ENCODE measurements at places on chromosomes 2 and 18. TPM values are rescaled to one million over a fixed set of nuclear protein-coding genes. Genes with fewer than 3 reads are reported as not detected.

- no peak for DNase-seq
- no peaks in the 10 kb centered on the region for H3K36me3 ChIP-seq
Observed at GRCh38 chr2:165149439-165149838, 54.4 kb downstream of the SCN3A start.

- no peak overlapping the region for H3K4me3 ChIP-seq
- H3K4me1 ChIP-seq = peaks cover 8% of the 10 kb centered on the region
- DNase-seq = peak; percentile 9
- no peaks in the 10 kb centered on the region for H3K27me3 ChIP-seq
- H3K27ac ChIP-seq = peak overlapping the region; percentile 1
Observed at GRCh38 chr2:206521115-206521514, 77.8 kb downstream of the ADAM23 start.

KATNAL2 gene
- total RNA-seq = 1.3 TPM

C18orf54 gene
- total RNA-seq = 21.4 TPM

DNA sequence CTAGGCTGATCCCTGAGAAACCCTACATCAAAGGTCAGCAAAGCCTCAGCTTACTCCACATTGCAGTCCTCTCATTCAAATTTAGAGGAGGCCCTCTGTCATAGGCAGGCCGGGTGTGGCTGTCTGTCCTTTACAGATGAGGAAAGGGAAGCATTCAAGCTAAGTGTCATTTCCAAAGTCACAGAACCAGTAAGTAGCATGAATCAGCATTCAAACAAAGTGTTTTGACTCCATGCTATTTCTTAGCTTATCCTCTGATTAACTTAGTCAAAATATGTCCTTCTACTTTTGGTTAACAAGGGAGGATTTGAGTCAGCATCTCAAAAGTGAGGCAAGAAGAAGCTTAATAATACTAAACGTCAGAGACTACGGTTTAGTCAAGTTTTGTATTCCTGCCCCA is 409.0 kb upstream of the POU3F3 start:
- no peaks in the 10 kb centered on the region for H3K27me3 ChIP-seq
- no peaks in the 10 kb centered on the region for H3K36me3 ChIP-seq
- no peak overlapping the region for H3K27ac ChIP-seq
- no peaks in the 10 kb centered on the region for H3K4me1 ChIP-seq
- H3K4me3 ChIP-seq = no peak overlapping the region

RGPD4 gene
- total RNA-seq = 0.09 TPM

GRCh38 chr18:6509417-6509816 is 94.7 kb upstream of the L3MBTL4 start:
- H3K27ac ChIP-seq = no peak overlapping the region
- H3K27me3 ChIP-seq = no peaks in the 10 kb centered on the region
- DNase-seq = no peak
- H3K36me3 ChIP-seq = no peaks in the 10 kb centered on the region

DNA sequence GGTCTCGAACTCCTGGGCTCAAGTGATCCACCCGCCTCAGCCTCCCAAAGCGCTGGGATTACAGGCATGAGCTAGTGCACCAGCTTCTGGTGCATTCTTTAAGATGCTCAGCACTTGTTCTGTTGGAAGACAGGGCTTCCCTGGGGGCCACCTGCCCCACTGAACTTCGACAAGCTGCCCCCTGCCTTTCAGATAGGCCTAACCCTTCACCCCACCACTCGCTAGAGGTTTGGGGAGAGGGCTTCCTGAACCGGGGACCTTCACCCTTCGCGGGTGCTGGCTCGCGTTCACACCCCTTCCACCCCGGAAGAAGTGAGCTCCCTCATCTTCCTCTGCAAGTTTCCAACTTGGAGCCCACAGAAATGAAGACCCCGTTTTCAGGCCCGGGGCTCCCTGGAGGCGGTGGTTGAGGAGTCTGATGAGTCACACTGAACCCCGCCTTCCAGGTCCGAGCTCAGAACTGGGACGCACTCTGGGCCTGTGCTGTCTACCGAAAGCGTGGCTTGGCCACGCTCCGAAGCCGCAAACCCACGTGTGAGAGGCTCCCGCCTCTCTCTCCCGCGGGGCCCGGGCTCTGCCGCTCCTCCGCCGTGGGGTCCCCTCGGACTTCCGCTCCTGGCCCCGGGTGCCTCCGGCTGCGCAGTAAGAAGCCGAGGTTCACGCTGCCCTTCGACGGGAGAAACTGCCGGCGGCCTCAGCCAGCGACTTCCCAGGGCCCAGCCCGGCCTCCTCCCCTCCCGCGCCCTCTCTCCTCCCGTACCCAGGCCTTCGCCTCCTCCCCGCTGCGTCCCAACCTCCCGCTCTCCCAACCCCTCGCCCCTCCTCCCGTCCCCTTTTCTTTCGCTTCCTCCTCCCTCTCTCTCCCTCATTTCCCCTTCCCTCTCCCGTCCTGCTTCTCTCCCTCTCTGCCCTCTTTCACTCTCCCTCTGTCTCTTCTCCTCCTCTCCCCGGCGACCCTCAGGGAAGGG is 47.5 kb upstream of the SP3 start:
- peak overlapping the region; percentile 13 for H3K4me3 ChIP-seq
- H3K36me3 ChIP-seq = no peaks in the 10 kb centered on the region
- peak; percentile 31 for DNase-seq
- no peak overlapping the region for H3K27ac ChIP-seq
- H3K4me1 ChIP-seq = peaks cover 12% of the 10 kb centered on the region

- H3K4me1 ChIP-seq = no peaks in the 10 kb centered on the region
- H3K27me3 ChIP-seq = no peaks in the 10 kb centered on the region
- no peaks in the 10 kb centered on the region for H3K36me3 ChIP-seq
- H3K27ac ChIP-seq = no peak overlapping the region
- no peak for DNase-seq
- no peak overlapping the region for H3K4me3 ChIP-seq
Observed at GRCh38 chr2:167954495-167954894, 292.9 kb downstream of the STK39 start.

DNA sequence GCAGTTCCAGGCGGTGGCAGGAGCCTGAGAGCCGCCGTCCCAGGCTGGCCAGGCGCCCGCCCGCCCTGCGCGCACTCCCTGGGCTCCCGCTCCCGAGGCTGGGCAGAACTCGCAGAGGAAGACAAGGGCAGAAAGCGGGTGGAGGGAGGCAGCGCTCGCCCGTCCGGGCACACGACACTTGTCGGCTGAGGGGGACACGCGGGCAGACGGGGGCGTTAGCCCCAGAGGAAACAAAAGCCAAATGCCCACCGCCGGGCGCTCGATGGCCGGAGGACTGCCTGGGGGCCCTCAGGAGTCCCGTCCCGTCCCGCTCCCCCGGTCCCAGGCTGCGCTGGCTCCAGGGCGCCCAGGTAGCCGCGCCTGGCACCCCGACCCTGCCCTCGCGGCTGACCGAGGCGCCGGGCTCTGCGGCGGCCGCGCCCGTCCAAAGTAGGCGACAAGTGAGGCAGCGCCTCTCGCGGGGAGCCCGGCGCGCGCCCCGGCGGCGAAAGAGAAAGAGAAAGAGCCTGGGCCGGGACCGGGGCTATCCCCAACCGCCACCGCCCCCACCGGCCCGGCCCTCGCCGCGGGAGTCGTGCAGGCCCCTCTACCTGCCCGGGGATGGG is 491 bp downstream of the L3MBTL4 start:
- H3K4me1 ChIP-seq = no peaks in the 10 kb centered on the region
- DNase-seq = no peak
- H3K4me3 ChIP-seq = peak overlapping the region; percentile 30
- no peak overlapping the region for H3K27ac ChIP-seq
- no peaks in the 10 kb centered on the region for H3K36me3 ChIP-seq

DNA sequence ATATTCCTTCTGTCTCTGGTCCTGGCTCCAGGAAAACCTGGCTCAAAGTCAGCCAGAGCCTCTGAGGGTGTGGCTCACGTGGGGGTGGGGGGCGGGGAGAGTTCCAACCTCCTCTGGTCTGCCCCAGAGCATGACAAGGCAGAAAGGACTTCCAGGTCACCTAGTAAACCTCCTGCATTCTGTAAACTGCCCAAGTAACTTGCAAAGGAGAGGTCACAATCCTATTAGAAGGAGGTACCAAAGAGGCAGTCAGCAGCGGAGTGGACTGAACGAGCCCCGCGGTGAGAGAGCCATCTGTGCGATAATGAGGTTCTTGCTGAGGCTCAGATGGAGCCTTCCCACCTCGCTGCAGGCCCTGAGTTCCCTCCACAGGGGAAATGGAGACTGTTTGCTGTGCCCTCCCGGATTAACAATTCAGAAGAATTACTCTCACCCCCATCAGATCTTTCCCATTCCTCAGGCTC is 58.9 kb upstream of the GATA6 start:
- DNase-seq = no peak
- H3K4me3 ChIP-seq = no peak overlapping the region
- H3K4me1 ChIP-seq = no peaks in the 10 kb centered on the region
- H3K27me3 ChIP-seq = peaks cover 11% of the 10 kb centered on the region
- H3K36me3 ChIP-seq = no peaks in the 10 kb centered on the region
- H3K27ac ChIP-seq = no peak overlapping the region

CTAGE1 gene
- total RNA-seq = not detected

SANBR gene
- 23.8 TPM for total RNA-seq

DNA sequence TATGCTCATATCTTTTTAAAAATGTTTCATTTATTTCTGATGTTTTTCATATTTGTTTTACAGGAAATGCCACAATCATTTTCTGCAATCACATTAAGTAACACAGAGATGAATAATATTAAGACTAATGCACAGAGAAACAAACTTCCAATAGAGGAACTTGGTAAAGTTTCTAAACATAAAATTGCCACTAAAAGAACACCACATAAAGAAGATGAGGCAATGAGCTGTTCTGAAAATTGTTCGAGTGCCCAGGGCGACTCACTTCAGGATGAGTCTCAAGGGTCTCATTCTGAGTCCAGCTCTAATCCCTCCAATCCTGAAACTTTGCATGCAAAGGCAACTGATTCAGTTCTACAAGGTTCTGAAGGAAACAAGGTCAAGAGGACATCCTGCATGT is 70.4 kb downstream of the APLF start:
- no peaks in the 10 kb centered on the region for H3K36me3 ChIP-seq
- DNase-seq = no peak
- no peak overlapping the region for H3K4me3 ChIP-seq
- H3K27me3 ChIP-seq = no peaks in the 10 kb centered on the region
- no peak overlapping the region for H3K27ac ChIP-seq
- H3K4me1 ChIP-seq = no peaks in the 10 kb centered on the region

ZSWIM2 gene
- not detected for total RNA-seq

CMPK2 gene
- total RNA-seq = 0.69 TPM

- H3K4me3 ChIP-seq = no peak overlapping the region
- H3K27me3 ChIP-seq = no peaks in the 10 kb centered on the region
- H3K27ac ChIP-seq = no peak overlapping the region
- no peak for DNase-seq
Observed at GRCh38 chr2:186629250-186629996, 39.6 kb downstream of the ITGAV start.

DNA sequence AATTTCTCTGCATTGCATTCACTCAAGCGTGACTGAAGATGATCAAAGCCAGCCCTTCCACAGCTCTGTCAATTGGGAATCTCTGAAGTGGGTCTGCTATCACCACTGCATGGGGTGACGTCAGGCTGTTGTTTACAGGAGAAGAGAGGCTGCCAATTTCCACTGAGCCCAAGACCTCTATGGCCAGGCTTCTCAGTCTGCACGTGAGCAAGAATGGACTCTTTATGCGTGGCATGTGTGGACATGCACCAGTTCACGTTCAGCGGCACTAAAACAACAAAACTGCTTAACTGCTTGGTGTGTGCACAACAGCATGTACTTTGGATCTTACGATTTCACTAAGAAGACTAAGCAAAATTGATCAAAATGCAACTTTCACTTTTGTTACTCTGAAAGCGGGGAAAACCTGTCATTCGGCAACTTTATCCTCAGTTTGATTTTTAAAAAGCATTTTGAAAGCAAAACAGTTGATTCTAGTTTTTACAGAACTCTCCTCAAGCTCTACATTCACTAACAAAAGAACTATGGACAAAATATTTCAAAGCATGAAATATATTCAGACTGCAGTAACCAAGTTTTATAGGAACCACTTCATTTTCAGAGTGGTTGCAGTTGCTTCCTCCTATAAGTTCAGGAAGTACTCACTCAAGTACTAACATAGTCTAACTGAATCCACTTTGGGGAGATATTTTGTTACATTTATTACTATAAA is 77.0 kb upstream of the SERTAD2 start:
- peak; percentile 92 for DNase-seq
- H3K27ac ChIP-seq = peak overlapping the region; percentile 64
- no peaks in the 10 kb centered on the region for H3K36me3 ChIP-seq
- H3K4me3 ChIP-seq = peak overlapping the region; percentile 29
- peaks cover 13% of the 10 kb centered on the region for H3K4me1 ChIP-seq

CROCC2 gene
- total RNA-seq = not detected

- no peak for DNase-seq
- H3K36me3 ChIP-seq = no peaks in the 10 kb centered on the region
- H3K27ac ChIP-seq = no peak overlapping the region
- H3K4me3 ChIP-seq = no peak overlapping the region
- H3K4me1 ChIP-seq = no peaks in the 10 kb centered on the region
- no peaks in the 10 kb centered on the region for H3K27me3 ChIP-seq
Observed at GRCh38 chr2:176936410-176936809, 276.2 kb upstream of the HNRNPA3 start.

- H3K27ac ChIP-seq = no peak overlapping the region
- H3K4me1 ChIP-seq = no peaks in the 10 kb centered on the region
- no peak overlapping the region for H3K4me3 ChIP-seq
- no peaks in the 10 kb centered on the region for H3K36me3 ChIP-seq
- H3K27me3 ChIP-seq = no peaks in the 10 kb centered on the region
- peak; percentile 51 for DNase-seq
Observed at GRCh38 chr2:37802899-37803379, 122.1 kb upstream of the RMDN2 start.

GRCh38 chr2:105460048-105460732 is 61.3 kb upstream of the FHL2 start:
- no peak overlapping the region for H3K27ac ChIP-seq

DSG4 gene
- total RNA-seq = not detected

DNA sequence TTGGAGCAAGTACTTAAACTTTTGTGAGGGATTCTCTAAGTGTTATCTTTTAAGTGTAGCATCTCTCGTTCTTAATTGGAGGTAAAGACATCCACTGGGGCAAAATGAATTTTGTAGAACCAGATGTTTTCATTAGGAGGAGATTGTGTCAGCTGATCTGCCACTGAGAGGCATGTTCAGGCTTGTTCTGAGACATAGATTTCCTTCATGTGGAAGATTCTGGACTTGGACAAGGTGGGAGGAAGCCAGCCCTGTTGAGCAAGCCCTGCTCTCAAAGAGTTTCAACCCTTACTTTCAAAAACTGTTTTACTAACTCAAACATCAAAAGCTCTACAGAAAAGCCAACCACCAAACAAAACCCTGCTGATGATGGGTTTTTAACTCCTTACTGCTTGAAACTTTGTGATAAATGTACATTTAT is 6.5 kb downstream of the MAP4K4 start:
- H3K4me1 ChIP-seq = peaks cover 49% of the 10 kb centered on the region
- H3K27ac ChIP-seq = peak overlapping the region; percentile 67
- peak; percentile 52 for DNase-seq
- no peaks in the 10 kb centered on the region for H3K27me3 ChIP-seq
- peaks cover 4% of the 10 kb centered on the region for H3K36me3 ChIP-seq

DUSP19 gene
- total RNA-seq = 1.9 TPM

EGR4 gene
- total RNA-seq = not detected

All from endothelial cell of umbilical vein (primary cell).